ENCODE measurements at places on chromosomes 13 and 19.
A peak's percentile ranks its signal among the peaks of the same experiment; 100 is the strongest.

GRCh38 chr19:58559275-58560006, 1.0 kb upstream of the UBE2M start:
- DNase-seq: peak; percentile 100

DNA sequence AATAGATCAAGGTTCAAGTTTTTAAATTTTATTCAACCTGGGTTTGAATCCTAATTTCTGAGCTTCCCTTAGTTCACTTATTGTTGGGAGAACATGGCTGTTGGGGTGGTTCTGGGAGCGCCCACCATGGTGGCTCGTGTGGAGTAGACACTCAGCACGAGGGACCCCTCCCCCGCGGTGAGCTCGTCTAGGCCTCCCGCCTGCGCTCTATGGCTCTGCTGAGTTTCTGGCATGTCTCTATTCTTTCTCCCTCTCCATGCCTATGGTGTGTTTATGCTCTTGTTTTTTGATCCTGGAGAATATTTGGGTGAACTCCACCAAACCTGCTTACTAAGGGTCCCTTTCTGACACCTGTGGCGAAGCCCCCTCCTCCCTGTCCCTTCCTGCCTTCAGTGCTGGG, 1.6 kb upstream of the EPN1 start:
- no peak for DNase-seq

DNA sequence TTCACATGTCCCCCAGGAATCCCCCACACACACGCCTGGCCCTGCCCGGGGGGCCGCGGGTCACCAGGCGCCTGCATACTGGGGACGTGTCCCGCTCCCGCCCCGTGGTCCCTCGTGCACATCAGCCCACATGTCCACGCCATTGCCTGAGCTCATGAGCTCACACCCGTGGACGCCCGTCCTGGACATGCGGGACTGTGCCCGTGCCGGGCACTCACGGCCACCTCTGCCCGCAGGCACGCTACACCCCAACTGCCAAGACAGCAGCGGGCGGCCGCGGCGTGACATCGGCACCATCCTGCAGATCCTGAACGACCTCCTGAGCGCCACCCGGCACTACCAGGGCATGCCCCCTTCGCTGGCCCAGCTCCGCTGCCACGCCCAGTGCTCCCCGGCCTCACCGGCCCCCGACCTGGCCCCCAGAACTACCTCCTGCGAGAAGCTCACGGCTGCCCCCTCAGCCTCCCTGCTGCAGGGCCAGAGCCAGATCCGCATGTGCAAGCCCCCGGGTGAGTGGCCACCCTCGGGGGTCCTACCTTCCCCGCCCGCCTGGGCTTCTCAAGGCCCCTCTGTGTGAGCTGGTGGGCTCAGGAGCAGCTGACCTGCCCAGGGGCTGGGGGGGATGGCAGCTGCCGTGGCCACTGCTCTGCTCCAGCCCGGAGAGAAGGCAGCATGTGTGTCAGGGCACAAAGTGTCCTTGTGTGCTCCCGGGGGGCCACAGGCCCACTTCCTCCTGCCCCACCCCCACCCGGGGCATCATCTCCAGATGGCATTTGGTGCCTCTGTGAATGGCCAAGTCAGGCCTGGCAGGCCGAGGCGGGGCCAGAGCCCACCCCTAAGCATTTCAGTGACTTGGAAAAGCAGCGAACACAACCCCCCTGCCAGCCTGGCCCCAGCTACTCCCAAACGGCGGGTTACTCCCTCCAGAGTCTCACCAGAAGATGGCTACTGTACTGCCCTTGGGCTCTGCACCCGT, 7.1 kb downstream of the MIDN start:
- no peak for DNase-seq

DNA sequence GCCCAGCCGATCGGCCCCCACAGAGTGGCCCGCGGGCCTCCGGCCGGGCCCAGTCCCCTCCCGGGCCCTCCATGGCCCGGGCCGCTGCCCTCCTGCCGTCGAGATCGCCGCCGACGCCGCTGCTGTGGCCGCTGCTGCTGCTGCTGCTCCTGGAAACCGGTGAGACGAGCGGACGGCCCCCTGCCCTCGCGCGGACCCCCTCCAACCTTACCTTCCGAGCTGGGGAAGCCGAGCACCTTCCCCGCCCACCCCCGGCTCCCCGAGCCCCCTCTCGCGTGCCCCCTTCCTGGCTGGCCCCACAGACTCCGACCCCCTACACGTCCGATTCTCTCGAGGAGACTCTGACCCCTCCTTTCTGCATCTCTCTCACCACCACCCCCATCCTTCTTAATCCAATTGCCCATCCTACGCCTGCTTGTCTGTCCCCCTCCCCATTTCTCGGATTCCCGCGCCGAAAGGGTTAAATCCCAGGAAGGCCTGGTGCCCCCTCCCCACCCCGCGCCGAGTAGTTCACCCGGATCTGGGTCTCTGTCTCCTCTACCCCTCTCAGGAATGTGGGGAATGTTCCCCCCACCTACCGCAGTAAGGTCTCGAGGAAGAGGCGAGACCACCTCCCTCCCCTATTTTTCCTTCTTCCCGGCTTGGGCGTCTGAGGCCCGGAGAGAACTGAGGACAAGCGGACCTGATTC, 502 bp downstream of the NECTIN2 start:
- no peak for DNase-seq

GRCh38 chr13:73146707-73147106, 87.9 kb downstream of the KLF5 start:
- no peak for DNase-seq

GRCh38 chr19:13033819-13034611, 38.7 kb downstream of the NFIX start:
- peak; percentile 79 for DNase-seq

DNA sequence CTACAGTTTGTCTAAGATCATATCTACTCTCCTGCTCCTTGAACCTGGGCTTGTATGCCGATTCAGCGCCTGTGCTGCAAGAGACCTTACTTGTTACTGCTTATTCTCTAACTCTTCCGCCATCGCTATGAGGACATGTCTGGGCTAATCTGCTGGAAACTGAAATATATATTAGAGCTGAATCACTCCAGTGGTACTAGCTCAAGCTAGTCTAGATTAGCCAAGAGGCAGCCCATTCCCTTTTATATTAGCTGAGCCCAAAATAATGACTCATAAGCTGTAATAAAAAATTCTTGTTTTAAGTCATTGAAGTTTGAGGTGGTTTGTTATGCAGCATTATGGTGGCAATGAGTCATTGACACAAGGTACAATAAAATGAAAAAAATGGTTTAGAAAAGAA, 52.8 kb downstream of the SLC6A16 start:
- DNase-seq: no peak

DNA sequence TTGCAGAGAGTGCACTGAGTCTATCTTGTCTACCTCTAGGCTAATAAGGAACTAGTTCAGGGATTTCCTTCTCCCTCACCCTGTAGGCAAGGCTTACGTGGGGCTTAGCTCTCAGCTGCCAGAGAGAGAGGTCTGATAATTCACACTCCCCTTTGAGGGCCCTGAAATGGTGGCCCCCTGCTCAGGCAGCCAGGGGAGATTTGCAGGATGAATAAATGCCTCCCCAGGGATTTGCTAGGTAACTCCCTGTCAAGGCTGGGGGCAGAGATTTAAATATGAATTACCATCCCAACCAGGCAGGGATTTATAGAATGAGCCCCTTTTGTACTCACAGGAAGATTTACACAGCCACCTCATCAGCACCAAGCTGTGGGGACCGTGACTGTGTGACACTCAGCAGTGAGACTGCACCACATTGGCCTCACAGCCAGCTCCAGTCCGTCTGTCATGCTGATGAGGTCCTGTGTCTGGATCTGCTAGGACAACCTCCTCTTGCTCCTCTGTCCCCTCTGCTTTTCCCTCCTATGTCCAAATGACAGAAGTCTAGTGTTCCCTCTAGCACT, 73.4 kb downstream of the CBY2 start:
- DNase-seq: no peak

- no peak for DNase-seq
Observed at GRCh38 chr13:40178130-40178529, 488.3 kb downstream of the FOXO1 start.

DNA sequence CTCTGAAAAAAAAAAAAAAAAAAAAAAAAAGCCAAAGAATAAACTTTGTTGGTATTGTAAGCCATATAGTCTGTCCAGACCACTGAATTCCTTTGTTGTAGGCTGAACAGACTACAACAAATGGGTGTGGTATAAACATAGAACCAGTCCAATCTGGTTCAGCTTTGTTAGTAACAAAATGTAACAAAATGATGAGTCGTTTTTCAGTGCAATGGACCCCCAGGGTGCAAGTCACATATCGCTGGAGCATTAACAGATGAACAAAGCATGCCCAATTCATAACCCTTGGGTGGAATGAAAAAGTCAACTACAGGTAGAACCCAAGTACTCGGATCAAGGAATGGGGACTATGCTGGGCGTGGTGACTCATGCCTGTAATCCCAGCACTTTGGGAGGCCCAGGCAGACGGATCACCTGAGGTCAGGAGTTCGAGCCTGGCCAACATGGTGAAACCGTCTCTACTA, 13.6 kb upstream of the FCHO1 start:
- DNase-seq: no peak

- peak; percentile 99 for DNase-seq
Observed at GRCh38 chr19:1239796-1240737, 1.5 kb upstream of the ATP5F1D start.

DNA sequence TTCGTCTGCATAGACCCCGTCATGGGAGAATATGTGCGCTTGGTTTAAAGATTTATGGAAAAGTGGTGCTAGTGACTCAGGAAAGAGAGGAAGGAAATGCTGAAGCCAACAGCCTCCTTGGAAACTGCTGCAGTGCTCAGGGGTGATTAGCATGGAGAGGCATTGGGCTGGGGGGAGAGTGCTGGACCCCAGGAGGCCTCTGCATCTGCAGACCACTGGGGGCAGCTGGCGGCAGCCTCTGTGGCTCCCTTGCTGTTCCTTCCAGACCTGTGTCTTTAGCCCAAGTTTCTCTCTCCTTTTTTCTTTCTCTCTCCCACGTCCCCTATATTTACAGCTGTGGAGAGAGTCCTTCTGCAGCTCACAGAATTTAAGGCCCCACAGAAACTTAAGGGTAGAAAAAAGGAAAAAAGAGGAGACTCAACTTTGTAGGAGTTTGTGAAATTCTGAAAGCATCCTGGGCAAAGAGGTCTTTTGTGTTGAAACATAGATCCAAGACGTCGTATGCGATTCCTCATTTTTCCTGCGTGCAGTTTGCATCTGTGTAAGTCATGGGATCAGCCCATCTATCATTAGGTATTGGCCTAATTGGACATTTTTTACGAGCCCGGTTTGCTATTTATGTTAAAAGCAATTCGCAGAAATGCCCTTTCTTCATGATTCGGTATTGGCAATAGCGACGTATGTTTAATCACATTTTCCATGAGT, 116.2 kb upstream of the ZNF536 start:
- no peak for DNase-seq

DNA sequence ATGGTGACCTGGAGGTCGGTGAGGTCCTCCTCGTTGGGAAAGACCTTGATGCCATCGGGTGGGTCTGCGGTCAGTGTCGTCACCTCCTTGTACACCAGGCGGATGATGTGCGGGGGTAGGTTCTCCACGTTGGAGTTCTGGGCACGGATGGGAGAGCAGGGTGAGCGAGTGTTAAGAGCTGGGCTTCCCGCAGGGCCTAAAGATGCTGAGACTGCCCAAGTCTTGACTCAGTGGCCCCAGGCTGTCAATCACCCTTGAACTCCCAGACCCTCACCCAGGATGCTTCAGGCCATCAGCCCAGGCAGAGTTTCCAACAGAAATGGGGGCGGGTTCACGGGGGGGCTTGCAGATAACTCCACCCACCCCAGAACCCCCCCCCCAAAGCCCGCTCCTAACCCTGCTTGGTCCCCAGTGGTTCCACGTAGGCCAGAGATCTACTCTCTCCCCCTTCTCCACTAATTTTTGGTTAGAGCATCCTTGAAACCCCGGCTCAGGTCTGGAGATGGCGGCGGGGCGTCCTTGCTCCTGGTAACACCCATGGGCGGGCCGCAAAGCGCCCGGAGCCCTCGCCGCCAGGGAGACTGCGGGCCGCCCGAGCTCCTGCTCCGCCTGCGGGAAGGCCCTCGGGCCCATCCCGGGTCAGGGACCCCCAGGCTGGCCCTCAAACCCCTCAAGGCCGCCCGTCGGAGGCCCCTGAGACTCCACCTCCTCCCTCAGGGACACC, 600 bp downstream of the UBE2S start:
- no peak for DNase-seq

DNA sequence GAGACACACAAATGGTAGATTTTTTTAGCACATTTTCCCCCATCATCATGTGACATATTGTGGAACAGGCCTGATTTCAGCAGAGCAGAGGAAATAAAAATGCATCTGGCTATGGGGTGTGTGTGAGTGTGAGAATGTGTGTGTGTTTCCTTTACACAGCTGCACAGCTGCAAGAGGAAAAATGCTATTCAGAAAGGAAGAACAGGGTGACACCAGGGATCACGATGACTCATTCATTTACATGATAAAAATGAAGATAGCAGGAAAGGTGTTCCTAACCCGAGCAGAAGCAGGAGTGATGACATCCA, 469.5 kb upstream of the TSHZ3 start:
- no peak for DNase-seq

GRCh38 chr13:58085819-58086218, 454.3 kb downstream of the PCDH17 start:
- no peak for DNase-seq

GRCh38 chr19:54297759-54298305, 15.1 kb downstream of the LILRA5 start:
- DNase-seq: no peak

GRCh38 chr13:110883542-110883941, 31.3 kb downstream of the ANKRD10 start:
- DNase-seq: no peak

Measured in HuH-7.5 (cell line).